Right atrium auricular region (tissue), 2 donors: ENCODE measurements at places on chromosomes 1 and 21. TPM values are rescaled to one million over a fixed set of nuclear protein-coding genes. Genes with fewer than 3 reads are reported as not detected.

- peak overlapping the region; percentile 35 for H3K27ac ChIP-seq
- no peak overlapping the region for H3K4me3 ChIP-seq
- H3K36me3 ChIP-seq = no peaks in the 10 kb centered on the region
- H3K27me3 ChIP-seq = no peaks in the 10 kb centered on the region
Observed at GRCh38 chr1:67589519-67590233, 95.3 kb upstream of the GADD45A start.

TAS1R1 gene
- not detected for total RNA-seq

DNA sequence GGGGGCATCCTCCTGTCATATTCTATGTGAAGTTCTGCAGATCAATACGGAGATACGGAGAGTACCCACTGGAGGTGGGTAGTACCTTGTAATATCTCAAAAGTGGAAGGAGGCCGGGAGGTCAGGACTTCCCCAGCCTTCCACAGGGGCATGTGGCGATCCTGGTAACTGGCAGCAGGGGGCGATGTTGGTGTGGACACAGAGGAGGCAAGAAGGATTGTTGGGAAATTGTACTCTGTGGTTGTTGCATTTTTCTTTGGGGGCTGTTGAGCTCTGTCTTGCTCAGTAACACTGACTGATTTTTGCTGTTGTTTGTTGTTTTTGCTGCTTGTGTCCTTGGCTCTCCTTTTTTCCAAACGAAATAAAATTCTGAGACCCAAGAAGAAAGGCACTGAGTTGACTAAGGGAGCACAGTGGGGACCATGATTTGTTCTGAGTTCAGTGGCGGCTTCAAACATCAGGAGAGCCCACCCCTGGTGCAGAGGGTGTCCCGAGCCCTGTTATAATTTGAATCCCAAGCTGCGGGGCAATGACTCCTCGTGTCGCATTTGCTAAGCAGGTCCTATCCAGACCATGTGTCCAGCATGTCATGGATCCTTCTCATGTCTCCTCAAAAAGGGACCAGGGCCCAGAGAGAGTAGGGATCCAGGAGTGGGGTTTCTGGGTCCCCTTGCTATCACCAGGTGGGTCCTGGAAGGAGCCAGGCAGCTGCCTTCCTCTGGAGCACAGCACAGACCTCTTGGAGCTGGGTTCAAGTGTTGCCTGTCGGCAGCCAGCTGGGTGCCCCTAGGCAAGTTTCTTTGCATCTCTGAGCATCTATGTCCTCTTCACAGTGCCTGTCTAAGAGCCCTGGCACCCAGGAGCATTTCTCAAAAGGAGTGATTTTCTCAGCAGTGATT is 22.8 kb downstream of the LHX4 start:
- no peaks in the 10 kb centered on the region for H3K4me1 ChIP-seq
- no peak overlapping the region for H3K4me3 ChIP-seq
- no peak overlapping the region for H3K27ac ChIP-seq
- H3K27me3 ChIP-seq = no peaks in the 10 kb centered on the region
- DNase-seq = peak; percentile 72
- no peaks in the 10 kb centered on the region for H3K36me3 ChIP-seq

GRCh38 chr1:2124446-2125198 is 70.0 kb downstream of the FAAP20 start:
- DNase-seq = no peak
- H3K27me3 ChIP-seq = no peaks in the 10 kb centered on the region
- H3K4me1 ChIP-seq = peaks cover 20% of the 10 kb centered on the region
- no peak overlapping the region for H3K4me3 ChIP-seq
